ENCODE measurements at places on chromosomes 6 and 20.
A peak's percentile ranks its signal among the peaks of the same experiment; 100 is the strongest.

DNA sequence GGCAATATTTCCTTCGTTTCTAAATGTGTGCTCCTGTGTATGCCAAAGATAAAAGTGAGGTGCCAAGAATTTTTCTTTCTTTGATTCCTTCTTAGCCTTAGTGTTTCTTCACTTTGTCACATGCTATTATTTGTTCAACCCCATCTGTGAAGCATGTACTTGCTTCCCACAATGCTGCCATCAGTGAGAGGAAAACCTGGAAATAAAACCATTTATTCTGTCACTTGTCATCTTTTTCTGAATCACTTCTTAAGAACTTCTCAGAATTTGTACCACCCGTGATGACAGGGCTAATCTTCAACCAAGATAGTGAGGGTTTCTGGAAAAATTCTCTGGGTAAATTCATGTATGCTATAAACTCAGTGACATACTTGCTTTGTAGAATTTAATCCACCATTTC is 450.1 kb downstream of the COL12A1 start:
- no peak for DNase-seq

DNA sequence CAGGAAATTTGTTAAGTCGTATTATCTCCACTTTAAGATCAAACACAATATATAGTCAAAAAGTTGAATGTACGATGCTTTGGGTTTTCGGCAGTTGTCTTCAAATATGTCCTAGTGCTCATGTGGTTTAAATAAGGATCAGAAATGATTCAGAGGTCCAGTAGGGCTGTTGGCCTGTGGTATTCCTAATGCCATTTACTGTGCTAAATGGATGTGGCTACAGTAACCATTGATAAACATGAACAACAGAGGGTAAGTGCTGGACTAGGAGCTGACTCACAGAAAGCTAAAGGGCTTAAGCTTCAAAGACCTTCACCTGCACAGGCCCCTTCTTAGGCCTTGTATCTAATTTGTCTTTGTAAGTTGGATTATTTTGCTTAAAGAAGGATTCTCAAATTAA is 80.5 kb upstream of the TPD52L1 start:
- no peak for DNase-seq

DNA sequence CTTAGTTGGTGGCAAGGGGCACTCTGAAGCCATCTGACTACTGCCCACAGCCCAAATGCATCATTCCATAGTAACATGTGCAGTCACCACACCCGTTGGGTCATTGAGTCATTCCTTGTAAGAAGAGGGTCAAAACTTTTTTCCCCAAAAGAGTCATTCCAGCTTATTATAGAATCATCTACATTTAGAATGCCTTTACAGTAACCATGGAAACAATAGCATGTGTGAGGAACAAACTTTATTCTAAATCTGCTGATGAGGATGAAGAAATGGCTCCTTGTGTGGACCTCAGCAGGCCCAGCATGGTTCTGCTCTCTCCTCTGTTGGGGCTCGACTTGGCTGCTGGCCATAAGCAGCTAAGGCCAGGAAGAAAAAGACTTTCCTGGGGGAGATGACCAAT is 111.2 kb upstream of the PTPRT start:
- no peak for DNase-seq

DNA sequence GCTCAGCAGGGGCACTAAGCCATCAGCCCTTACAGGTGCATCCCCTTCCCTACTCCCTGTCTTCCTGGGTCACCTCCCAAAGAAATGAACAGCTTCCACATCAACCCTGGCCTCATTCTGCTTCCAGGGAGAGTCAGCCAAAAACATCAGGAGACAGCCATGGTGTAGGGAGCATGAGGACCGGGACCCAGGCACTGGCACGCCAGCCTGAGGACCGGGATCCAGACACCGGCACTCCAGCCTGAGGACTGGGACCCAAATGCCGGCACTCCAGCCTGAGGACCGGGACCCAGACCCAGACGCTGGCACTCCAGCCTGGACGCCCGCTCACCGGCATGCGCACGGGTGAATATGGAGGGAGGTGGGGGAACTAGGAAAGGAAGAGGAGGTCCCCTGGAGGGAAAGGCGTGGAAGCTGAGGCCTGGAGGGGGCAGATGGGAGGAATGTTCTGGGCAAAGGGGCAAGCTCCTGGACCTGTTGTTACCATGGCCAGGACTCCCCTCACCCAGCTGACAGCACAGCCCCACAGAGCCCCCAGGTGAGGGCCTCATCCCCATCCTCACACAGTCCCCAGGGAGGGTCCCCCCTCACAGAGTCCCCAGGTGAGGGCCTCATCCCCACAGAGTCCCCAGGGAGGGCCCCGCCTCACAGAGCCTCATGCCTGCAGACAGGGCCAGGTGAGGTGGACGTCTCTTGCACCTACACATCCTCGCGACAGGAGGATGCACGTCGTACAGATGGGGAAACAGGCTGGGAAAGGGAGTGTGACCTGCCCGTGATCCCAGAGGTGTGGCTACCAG is 26.0 kb upstream of the MRGBP start:
- DNase-seq: no peak

- DNase-seq: no peak
Observed at GRCh38 chr6:51569594-51569993, 517.8 kb downstream of the PKHD1 start.

GRCh38 chr20:41869261-41869660 is 251.1 kb upstream of the CHD6 start:
- DNase-seq: no peak

DNA sequence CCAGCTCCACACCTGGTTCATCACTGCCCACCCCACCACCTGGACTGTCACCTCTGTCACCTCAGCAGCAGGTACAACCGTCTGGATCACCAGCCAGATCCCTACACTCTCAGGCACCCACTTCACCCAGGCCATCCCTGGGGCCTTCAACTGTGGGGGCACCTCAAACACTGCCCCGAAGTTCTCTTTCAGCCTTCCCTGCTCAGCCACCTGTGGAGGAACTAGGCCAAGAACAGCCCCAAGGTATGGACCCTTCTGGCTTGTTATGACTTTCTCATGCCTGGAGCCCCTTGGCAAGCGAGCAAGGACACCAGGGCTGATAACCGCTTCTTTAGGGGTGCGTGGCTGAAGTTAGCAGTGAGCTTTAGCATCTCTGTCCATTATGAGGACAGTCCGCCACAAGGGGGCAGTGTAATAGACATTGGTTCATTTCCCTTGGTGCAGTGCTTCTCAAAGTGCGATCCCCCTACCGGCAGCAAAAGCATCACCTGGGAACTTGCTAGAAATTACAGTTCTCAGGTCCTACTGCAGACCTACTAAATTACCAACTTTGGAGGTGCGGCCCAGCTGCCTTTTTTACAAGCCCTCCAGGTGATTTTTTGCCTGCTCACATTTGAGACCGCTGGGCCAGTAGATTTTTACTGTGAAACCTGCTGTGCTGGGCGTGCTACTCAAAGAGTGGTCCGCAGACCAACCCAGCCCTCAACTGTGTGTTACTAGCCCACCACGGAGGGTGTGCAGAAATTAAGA is 32.5 kb downstream of the PNPLA1 start:
- peak; percentile 95 for DNase-seq

DNA sequence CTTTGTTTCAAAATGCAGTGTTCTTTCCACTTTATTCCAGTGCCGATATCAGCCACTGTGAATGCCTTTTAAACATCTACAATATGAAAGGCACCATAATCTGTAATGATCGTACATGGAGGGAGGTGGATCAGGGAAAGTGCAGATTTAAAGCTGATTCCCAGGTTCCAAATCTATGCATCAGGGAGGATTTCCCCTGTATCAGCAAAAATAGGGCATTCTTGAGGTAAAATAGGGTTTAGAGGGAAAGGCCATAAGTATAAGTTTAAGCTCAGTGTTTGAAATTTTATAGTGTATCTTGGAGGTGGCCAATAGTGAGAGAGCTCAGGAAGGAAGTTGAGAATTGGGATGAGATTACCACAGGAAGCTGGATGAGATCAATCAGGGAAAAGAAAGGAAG is 289.7 kb upstream of the ID4 start:
- DNase-seq: no peak

DNA sequence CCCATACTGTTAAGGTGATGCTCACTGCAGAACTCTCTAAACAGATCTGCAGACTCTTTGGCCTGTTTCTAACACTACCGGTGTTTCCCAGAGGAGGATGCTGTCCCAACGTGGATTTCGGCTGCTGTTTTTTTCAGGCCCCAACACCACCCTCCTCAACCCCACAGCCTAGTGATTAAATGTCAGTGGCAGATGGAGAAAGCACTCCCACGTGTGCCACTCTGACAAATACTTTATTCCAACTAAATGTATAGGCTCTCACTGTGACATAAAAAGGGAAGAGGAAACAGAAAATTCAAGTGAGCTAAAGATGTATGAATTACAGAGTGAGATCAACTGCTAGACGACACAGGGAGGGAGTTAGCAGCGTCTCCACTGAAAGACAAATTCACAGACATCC is 3.6 kb downstream of the TBC1D20 start:
- no peak for DNase-seq

DNA sequence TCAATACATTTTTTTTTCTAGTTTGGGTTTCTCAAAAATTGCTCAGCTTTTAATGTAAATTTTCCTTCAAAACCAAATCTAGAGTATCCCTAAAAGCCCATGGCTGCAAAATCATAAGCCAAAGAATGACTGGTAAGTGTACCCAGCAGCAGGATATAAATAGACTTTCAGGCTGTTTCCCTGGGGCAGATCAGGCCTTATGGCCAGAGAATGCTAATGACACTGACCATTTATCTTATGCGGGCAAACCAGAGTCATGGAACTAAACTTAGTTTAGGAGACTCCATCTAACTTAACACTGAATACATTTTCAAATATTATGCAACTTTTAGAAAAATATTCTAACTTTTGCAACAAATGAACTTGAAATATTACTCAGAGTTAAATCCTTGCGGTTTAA is 7.4 kb downstream of the OSER1 start:
- no peak for DNase-seq

DNA sequence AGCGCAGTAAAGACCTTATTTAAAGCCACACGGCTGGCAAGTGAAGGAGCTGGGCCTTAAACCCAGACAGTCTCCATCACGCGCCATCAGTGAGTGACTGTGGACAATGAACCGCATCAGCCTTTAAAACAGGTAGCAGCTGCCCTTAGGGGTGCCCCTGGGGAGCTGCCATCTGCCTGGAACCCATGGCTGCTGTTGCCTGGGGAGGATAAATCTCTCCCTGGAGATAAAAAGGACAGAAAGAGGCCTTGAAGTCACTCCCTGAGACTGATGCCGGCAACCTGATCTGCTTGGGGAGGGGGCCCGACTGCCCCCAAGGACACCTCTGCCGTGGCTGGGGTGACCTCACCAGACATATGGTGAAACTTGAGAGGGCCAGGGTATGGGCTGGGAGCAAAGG is 73.5 kb downstream of the PREX1 start:
- DNase-seq: no peak

- DNase-seq: no peak
Observed at GRCh38 chr6:112259337-112259675, 4.9 kb upstream of the LAMA4 start.

DNA sequence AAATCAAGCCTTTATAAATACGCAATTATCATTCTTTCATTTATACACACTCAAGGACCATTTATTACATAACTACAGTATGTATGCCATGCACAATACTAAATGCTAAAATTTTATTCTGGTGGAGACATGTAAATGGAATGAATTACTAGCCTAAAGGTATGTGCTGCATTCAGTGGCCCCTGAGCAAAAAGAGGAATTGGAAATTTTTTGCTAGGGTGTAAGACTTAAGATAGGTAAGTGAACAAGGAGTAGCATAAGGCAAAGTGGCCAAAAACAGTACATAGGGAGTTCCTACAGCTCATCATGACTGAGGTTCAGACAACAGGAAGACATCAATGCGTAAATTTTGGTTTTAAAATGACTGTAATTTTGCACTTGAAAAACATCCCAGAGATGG is 2.3 kb upstream of the MTFR2 start:
- no peak for DNase-seq

GRCh38 chr6:150622476-150622875 is 22.8 kb downstream of the PLEKHG1 start:
- no peak for DNase-seq

GRCh38 chr6:154491567-154492470 is 18.7 kb downstream of the CNKSR3 start:
- DNase-seq: no peak

GRCh38 chr6:41190791-41191190 is 10.2 kb downstream of the TREML2 start:
- DNase-seq: no peak
